ENCODE measurements at places on chromosomes 6 and 20.

DNA sequence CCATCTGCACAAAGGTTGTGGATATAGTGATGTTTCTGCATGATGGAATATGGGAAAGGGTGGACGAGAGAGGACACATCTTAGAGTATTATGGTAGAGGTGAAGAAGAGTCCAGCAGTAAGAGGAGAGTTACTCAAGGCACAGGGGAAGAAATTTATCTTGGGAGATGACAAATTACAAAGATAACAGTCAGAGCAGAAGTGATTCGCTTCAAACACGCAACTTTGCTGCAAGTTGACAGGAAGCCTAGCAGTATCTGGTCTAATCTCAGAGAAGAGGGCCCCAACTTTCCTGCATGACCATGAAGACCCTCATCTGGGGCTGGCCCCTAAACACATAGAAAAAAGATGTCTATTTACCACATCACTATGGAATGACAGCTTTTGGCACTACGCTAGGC is 1.2 kb upstream of the CALHM6 start:
- no peak for DNase-seq

- DNase-seq: no peak
These were observed 23.7 kb downstream of the HLA-A start for GRCh38 chr6:29965873-29966601.

- peak; percentile 25 for DNase-seq
These were observed 46.2 kb downstream of the SLC22A23 start for GRCh38 chr6:3410385-3411360.

DNA sequence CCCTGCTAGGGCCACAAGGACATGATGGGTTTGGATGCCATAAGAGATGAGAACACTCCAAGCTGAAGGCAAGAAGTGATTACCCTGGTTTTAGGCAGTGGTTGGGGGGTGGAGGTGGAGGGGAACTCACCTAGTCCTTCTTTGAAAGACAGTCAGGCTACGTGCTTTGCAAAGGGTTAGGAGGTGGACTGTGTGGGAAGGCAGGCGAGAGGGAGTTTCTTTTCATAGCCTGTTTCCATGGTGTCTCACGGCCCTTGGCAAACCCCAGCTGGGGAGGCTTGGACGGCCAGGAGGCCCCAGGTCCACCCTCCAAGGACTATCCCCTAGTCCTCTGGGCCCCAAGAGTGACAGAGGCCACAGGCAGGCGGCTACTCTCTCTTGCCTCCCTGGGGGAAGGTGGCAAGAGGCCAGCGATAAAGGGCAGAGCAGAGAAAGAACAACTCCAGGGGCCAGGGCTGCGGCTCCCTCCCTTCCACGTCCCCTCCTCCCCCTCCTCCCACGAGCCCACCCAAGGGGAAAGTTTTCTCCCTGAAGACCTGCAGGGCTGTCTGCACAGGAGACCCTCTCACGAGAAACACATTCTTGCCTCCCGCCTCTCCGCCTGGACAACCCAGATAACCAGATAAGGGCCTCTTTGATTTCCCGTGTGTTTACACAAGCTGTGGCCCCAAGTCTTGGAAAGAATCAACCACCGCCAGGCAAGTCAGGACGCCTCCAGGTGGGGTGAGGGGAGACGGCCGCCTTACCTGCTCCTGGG is 74.4 kb downstream of the NOL4L start:
- no peak for DNase-seq

GRCh38 chr6:84953111-84953755 is 188.8 kb upstream of the TBX18 start:
- no peak for DNase-seq

- no peak for DNase-seq
These were observed 233.8 kb downstream of the LRFN2 start for GRCh38 chr6:40353197-40353966.

DNA sequence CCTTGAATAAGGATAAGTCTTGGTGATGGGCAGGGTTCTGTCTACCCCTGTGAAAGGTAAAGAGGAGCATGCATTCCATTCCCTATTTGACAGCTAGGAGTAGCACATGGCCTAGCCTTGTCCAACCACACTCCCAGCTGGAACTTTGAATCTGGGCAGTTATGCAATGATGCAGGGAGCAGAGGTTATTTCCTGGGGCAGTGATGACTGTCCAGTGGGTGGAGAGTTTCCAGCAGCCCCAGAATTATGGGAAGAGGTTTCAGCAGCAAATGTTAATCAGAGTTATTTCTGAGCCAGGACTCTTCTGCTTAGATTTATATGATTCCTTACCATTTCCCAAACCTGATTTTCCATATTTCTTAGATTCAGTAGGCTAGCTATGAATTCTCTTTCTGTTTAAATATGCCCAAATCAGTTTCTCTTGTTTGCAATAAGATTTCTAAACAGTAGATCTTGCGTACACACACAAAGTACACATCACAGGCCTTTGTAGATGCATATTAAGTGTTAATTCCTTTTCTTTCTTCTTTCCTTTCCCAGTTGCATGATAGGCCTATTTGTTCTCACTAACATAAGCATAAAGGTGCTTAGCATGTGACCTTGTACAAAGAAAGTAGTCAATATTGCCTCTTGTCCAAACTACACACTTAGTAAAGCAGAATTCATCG is 17.3 kb upstream of the TXLNB start:
- no peak for DNase-seq

GRCh38 chr20:41005361-41005729 is 23.3 kb upstream of the TOP1 start:
- no peak for DNase-seq

- no peak for DNase-seq
These were observed 1043.2 kb upstream of the ADGRB3 start for GRCh38 chr6:67591910-67592309.

GRCh38 chr20:20890751-20891150 is 178.3 kb upstream of the RALGAPA2 start:
- DNase-seq: no peak

DNA sequence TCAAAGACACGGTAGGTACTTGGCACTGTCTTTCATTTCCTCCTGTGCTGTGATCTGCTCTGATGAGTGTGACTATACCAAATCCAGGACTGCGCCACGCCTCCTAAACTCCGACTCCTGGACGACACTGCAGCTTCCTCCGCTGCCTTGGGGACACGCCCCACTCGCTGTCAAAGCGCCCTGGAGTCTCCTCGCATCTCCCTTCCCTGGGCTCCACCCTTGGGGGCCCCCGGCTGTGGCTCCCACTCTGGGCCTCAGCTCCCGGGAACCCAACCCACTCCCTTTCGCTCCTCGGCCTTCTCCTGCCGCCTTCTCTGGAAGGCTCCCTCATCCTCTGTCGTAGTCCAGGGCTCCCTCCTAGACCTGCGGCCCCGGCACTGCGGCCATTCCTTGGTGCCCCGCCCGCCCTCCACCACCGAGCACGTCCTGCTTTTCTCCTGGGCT is 61.2 kb downstream of the RSPH3 start:
- no peak for DNase-seq

- no peak for DNase-seq
These were observed 51.6 kb upstream of the PMEPA1 start for GRCh38 chr20:57761413-57761734.

GRCh38 chr6:63690221-63690620 is 54.6 kb downstream of the PHF3 start:
- DNase-seq: no peak

- DNase-seq: no peak
These were observed 139.4 kb downstream of the UST start for GRCh38 chr6:148885925-148886845.

GRCh38 chr6:35264550-35265274 is 5.2 kb downstream of the ZNF76 start:
- DNase-seq: no peak

- no peak for DNase-seq
These were observed 136.8 kb upstream of the PTPRK start for GRCh38 chr6:128657181-128657580.

- no peak for DNase-seq
These were observed 65.5 kb upstream of the BTN3A2 start for GRCh38 chr6:26299286-26300042.

GRCh38 chr6:108838101-108838717 is 10.0 kb upstream of the ARMC2 start:
- no peak for DNase-seq

DNA sequence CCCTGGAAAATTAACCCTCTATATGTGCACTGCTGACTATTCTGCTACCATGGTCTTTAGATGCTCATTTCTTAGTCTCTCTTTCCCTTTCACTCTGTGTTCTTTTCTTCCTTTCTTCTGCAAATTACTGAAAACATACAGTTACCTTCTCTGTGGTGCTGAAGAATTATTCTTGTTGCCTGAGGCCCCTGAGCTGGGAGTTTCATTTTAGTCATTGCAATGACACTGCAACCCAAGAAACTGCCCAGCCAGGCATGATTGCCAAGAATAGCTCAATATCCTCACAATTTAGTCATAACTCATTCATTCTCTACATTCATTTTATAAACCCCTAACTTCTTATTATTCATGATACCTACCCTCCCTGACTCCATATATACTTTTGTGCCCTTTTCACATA is 245.8 kb upstream of the RAB32 start:
- no peak for DNase-seq

DNA sequence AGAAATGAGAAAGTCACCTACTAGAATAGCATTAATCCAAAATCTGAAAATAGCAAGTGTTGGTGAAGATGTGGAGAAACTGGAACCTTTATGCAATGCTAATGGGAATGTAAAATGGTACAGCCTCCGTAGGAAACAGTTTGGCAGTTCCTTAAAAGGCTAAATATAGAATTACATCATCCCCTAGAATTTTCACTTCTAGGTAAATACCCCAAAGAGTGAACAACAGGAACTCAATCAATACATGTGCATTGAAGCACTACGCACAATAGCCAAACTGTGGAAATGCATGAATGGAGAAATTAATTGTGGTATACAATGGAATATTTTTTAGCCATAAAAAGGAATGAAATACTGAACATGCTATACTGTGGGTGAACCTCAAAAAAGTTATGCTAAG is 982.0 kb upstream of the FLRT3 start:
- DNase-seq: no peak

- DNase-seq: peak; percentile 25
These were observed 53.8 kb upstream of the POLR1H start for GRCh38 chr6:30007132-30007764.

DNA sequence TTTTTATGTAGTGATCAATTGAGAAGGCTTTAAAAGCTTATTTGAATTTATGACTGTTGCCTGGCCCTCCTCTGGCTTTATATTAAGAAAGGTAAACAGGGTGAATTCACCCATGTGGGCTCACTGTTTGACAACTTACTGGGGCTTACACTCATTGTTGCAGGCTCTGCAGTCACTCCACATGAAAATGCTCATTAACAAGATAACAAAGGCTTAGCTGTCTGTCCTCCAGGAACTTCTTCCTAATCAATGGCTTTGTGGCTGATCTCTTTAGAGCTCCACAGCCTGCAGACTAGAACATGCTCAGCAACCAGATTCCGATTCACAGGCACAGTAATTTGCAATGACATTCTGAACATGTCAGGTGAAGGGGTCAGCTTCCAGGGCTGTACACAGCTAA is 323.2 kb upstream of the MAN1A1 start:
- no peak for DNase-seq

DNA sequence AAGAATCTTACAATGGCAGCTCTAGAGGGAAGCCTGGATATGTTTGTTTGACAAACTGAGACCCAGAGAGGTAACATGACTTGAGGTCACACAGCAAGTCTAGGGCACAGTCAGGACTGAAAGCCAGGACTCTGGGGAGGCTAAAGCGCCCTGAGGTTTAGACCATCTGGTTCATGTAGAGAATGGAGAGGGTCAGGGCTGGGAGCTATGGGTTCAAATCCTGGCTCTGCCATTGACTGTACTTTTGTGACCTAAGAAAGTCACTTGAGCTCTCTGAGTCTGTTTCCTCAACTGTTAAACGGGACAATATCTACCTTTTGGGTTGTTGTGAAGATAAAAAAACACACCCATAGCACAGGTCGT is 1.1 kb upstream of the TP53INP2 start:
- DNase-seq: no peak

GRCh38 chr6:52162940-52163908 is 23.0 kb upstream of the IL17A start:
- no peak for DNase-seq

GRCh38 chr6:3194535-3195419 is 32.7 kb downstream of the TUBB2B start:
- no peak for DNase-seq

DNA sequence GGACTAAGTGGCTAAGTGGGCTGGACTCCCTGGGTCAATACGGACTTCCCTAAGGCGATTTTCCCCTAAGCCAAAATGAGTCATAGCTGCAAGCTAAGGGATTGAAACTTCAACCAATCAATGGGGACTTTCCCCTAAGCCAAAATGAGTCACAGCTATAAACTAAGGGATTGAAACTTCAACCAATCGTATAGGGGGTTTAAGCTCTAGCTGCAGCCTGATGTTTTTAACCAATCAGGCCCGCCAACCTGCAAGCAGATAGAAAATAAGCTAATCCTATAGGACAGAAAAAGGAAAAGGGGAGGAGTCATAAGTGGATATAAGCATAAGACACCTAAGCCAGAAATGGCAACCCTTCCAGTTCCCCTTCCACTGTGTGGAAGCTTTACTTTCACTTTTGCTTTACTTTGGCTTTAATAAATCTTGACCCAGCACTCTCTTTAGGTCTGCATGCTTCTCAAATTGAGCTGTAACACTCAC is 655.0 kb upstream of the HS3ST5 start:
- DNase-seq: no peak

- DNase-seq: no peak
These were observed 53.9 kb downstream of the CEBPB start for GRCh38 chr20:50244352-50245149.

GRCh38 chr6:47034926-47035325 is 7.2 kb downstream of the ADGRF1 start:
- DNase-seq: no peak

GRCh38 chr6:11471261-11471660 is 66.3 kb upstream of the TMEM170B start:
- no peak for DNase-seq

- DNase-seq: no peak
These were observed 53.2 kb upstream of the BMP2 start for GRCh38 chr20:6714279-6714711.

DNA sequence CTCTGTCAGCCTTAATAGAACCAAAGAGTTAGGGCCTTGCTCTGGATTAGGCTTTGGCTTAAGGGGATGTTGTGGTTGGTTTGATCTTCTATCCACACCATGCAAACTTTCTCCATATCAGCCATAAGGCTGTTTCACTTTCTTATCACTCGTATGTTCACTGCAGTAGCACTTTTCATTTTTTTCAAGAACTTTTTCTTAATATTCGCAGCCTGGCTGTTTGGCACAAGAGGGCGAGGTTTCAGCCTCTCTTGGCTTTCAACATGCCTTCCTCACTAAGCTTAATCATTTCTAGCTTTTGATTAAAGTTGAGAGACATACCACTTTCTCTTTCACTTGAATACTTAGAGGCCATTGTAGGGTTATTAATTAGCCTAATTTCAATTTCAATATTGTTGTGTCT is 193.1 kb downstream of the NRN1 start:
- DNase-seq: no peak

GRCh38 chr6:81708113-81708699 is 44.3 kb downstream of the TENT5A start:
- no peak for DNase-seq

GRCh38 chr6:128112494-128112893 is 211.6 kb upstream of the THEMIS start:
- DNase-seq: no peak
